Effector memory CD8-positive, alpha-beta T cell (primary cell): ENCODE measurements at places on chromosomes 16 and 17.

GRCh38 chr17:69540356-69540755 is 125.9 kb downstream of the MAP2K6 start:
- H3K36me3 ChIP-seq: peaks cover 38% of the 10 kb centered on the region
- H3K4me3 ChIP-seq: no peak overlapping the region
- H3K4me1 ChIP-seq: no peaks in the 10 kb centered on the region
- H3K27ac ChIP-seq: no peak overlapping the region

- peaks cover 48% of the 10 kb centered on the region for H3K4me1 ChIP-seq
- peaks cover 15% of the 10 kb centered on the region for H3K36me3 ChIP-seq
- peak overlapping the region; percentile 93 for H3K27ac ChIP-seq
- H3K27me3 ChIP-seq: no peaks in the 10 kb centered on the region
- peak; percentile 60 for DNase-seq
These were observed 18.7 kb upstream of the ADGRG1 start for GRCh38 chr16:57609541-57610401.

- no peak overlapping the region for H3K27ac ChIP-seq
- no peak overlapping the region for H3K4me3 ChIP-seq
- H3K36me3 ChIP-seq: peaks cover 43% of the 10 kb centered on the region
- no peaks in the 10 kb centered on the region for H3K27me3 ChIP-seq
- DNase-seq: no peak
These were observed 29.1 kb downstream of the PPM1D start for GRCh38 chr17:60629120-60629519.

GRCh38 chr16:23374721-23375510 is 72.8 kb downstream of the SCNN1B start:
- H3K4me1 ChIP-seq: no peaks in the 10 kb centered on the region
- no peak overlapping the region for H3K27ac ChIP-seq
- no peaks in the 10 kb centered on the region for H3K36me3 ChIP-seq

GRCh38 chr16:9047689-9048301 is 43.6 kb upstream of the HAPSTR1 start:
- peaks cover 8% of the 10 kb centered on the region for H3K27me3 ChIP-seq
- no peak for DNase-seq
- H3K27ac ChIP-seq: no peak overlapping the region
- H3K36me3 ChIP-seq: peaks cover 3% of the 10 kb centered on the region
- H3K4me1 ChIP-seq: peaks cover 3% of the 10 kb centered on the region

DNA sequence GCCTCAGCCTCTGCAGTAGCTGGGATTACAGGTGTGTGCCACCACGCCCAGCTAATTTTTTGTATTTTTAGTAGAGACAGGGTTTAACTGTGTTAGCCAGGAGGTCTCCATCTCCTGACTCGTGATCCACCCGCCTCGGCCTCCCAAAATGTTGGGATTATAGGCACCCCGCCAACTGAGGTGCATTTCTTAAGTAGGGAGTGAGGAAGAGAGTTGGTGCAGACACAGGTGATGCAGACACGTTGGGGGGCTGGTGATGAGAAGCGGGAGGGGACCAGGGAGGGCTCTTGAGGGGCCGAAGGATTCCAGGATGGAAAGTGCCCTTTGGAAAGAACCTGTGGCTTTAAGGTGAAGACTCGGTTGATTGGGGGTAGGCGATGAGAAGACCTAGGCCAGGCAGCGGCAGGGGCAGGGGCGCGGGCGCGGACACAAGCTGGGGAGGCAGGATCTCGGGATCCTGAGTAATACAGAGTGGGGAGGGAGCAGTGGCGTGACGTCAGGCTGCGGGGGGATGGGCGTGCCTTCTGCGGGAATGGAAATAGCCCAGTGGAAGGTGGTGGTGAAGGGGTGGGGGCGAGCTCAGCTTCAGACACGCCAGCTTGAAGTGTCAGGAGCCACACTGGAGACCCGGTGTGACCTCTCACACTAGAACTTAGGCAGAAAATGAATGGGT is 2.5 kb upstream of the ATP6V0C start:
- H3K36me3 ChIP-seq: peaks cover 35% of the 10 kb centered on the region
- H3K4me1 ChIP-seq: peaks cover 23% of the 10 kb centered on the region
- H3K27me3 ChIP-seq: no peaks in the 10 kb centered on the region
- no peak overlapping the region for H3K4me3 ChIP-seq
- H3K27ac ChIP-seq: peak overlapping the region; percentile 38
- no peak for DNase-seq

DNA sequence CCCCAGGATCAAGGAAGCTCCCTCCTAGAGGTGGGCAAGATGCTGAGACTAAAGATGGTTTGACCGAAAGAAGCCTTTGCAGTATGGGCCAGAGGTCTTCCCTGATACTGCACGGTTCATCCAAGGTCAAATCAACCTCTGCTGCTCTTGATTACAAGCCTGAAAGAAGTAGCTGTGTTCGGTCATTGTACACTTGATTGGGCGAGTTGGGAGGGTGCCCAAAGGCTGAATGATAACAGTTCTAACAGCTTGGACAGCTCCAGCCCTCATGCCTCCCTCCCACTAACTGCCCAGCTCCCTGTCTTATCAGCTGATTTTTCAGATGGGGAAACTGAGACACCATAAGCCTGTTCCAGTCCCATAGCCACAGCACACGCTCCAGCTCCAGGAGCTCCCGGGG is 42.8 kb downstream of the ABCC12 start:
- no peak overlapping the region for H3K27ac ChIP-seq
- H3K36me3 ChIP-seq: no peaks in the 10 kb centered on the region
- DNase-seq: no peak

GRCh38 chr17:73371285-73371684 is 59.5 kb upstream of the CDC42EP4 start:
- H3K27ac ChIP-seq: no peak overlapping the region
- peaks cover 36% of the 10 kb centered on the region for H3K27me3 ChIP-seq

DNA sequence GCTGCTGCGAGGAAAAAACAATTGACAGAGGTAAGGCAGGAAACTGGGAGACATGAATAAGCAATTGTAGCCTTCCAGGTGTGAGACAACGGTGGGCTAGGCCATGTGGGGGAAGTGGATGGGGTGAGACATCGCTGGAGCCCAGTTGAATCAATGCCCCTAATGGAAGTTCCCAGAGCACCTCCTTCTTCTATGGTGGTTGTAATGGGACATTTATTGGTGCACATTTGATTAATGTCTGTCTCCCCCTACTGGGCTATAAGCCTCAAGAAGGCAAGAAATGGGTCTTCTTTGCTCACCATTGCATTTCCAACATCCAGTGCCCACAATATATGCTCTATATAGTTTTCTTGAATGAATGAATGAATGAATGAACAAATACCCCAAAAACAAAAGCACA is 22.7 kb upstream of the CD300E start:
- no peaks in the 10 kb centered on the region for H3K4me1 ChIP-seq
- no peak for DNase-seq
- peaks cover 3% of the 10 kb centered on the region for H3K36me3 ChIP-seq
- no peak overlapping the region for H3K4me3 ChIP-seq
- H3K27ac ChIP-seq: no peak overlapping the region

- H3K4me1 ChIP-seq: no peaks in the 10 kb centered on the region
- H3K27ac ChIP-seq: no peak overlapping the region
- DNase-seq: no peak
- H3K4me3 ChIP-seq: no peak overlapping the region
- no peaks in the 10 kb centered on the region for H3K36me3 ChIP-seq
These were observed 182.8 kb downstream of the HS3ST3A1 start for GRCh38 chr17:13418891-13419290.

DNA sequence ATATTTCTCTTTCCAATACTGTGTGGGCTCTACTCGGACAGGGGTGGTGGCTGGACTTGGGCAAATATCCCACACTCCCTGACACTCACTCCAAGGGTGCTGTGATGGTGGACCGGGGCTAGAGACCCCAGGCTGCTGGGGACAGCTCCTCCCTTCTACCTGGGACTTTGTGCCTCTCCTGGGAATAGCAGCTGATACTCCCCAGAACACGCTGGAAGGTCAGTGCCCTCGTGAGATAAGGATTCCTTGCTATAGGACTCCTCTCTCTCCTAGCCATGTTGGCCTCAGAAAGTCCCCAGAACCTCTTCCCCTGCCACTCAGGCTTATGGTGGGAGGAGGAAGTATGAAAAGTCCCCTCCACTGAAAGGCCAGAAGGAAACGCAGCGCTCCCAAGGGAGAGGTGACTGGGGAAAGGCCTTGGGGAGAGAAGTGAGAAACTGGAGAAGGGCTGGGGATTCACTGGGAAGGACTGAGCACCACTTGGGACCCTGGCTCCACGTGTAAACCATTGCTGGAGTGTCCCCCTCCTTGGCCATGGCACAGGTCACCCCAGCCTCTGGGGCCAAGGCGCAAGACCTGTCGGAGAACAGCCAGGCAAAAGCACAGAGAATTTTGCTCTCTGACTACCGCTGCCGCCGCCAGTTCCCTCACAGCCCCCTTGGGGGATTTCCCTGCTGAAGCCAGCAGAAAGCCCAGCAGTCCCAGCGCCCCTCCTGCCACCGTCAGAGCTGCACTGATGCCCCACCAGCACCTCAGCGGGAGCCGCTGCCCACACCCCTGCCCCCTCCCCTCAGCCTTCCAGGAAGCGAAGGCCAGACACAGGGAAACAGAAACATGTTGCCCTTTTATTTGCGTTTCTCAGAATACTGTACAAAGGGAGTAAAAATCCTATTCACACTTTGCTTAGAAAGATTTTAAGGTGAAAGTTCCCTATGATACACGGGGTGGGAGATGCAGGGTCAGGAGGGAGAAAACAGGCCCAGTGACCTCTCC is 2.1 kb upstream of the GSDMB start:
- no peak for DNase-seq
- peaks cover 52% of the 10 kb centered on the region for H3K4me1 ChIP-seq
- H3K27me3 ChIP-seq: no peaks in the 10 kb centered on the region
- peak overlapping the region; percentile 26 for H3K4me3 ChIP-seq
- H3K36me3 ChIP-seq: peaks cover 51% of the 10 kb centered on the region

DNA sequence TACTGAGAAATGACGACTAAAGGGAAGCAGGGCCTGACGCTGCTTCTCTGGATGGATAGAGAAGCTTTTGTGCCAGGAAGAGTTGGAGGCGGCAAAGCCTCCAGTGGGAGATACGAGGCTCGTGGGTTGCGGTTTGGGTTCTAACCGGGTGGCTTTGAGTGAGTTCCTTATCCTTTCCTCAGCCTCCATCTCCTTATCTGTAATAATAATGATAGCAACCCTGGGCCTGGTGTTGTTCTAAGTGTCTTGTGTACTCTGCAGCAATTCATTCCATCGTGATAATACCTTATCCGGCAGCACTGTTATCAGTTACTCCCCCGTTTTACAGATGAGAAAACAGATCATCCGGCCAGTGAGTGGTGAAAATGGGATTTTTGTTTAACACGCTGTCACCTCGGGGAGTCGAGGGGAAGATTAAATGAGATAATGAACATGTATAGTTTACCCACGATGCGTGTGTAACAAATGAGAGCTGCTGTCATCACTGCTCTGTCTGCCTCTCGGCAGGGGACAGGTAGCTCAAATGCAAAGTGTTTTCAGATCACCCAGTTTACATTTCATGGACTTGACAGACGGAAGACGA is 52.0 kb upstream of the LHX1 start:
- no peak overlapping the region for H3K27ac ChIP-seq
- H3K4me3 ChIP-seq: no peak overlapping the region
- H3K4me1 ChIP-seq: no peaks in the 10 kb centered on the region
- H3K36me3 ChIP-seq: no peaks in the 10 kb centered on the region
- H3K27me3 ChIP-seq: peaks cover 18% of the 10 kb centered on the region

GRCh38 chr17:16304830-16305229 is 48.4 kb downstream of the CENPV start:
- no peaks in the 10 kb centered on the region for H3K27me3 ChIP-seq
- DNase-seq: no peak
- H3K27ac ChIP-seq: no peak overlapping the region
- H3K36me3 ChIP-seq: peaks cover 22% of the 10 kb centered on the region
- H3K4me1 ChIP-seq: no peaks in the 10 kb centered on the region

- H3K27ac ChIP-seq: peak overlapping the region; percentile 98
- peak overlapping the region; percentile 97 for H3K4me3 ChIP-seq
- peaks cover 37% of the 10 kb centered on the region for H3K36me3 ChIP-seq
- H3K27me3 ChIP-seq: no peaks in the 10 kb centered on the region
- DNase-seq: no peak
- H3K4me1 ChIP-seq: peaks cover 74% of the 10 kb centered on the region
These were observed 847 bp downstream of the CKLF start for GRCh38 chr16:66553223-66553622.

GRCh38 chr17:47225436-47225858 is 16.3 kb downstream of the MYL4 start:
- no peak overlapping the region for H3K4me3 ChIP-seq
- H3K27me3 ChIP-seq: no peaks in the 10 kb centered on the region
- no peak for DNase-seq
- peaks cover 20% of the 10 kb centered on the region for H3K4me1 ChIP-seq
- no peak overlapping the region for H3K27ac ChIP-seq
- H3K36me3 ChIP-seq: peaks cover 2% of the 10 kb centered on the region

DNA sequence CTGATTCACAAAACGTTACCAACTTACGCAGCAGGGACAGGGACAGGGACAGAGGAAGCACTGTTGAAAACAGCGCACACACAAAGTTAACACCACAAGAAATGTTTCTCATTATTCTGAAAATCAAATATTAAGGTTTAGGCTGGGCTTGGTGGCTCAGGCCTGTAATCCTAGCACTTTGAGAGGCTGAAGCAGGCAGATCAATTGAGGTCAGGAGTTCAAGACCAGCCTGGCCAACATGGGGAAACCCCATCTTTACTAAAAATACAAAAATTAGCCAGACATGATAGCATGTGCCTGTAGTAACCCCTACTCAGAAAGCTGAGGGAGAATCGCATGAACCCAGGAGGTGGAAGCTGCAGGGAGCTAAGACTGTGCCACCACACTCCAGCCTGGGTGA is 4.2 kb downstream of the CYTH1 start:
- peaks cover 82% of the 10 kb centered on the region for H3K36me3 ChIP-seq
- H3K4me3 ChIP-seq: peak overlapping the region; percentile 93
- no peaks in the 10 kb centered on the region for H3K27me3 ChIP-seq
- H3K4me1 ChIP-seq: peaks cover 40% of the 10 kb centered on the region
- DNase-seq: no peak

DNA sequence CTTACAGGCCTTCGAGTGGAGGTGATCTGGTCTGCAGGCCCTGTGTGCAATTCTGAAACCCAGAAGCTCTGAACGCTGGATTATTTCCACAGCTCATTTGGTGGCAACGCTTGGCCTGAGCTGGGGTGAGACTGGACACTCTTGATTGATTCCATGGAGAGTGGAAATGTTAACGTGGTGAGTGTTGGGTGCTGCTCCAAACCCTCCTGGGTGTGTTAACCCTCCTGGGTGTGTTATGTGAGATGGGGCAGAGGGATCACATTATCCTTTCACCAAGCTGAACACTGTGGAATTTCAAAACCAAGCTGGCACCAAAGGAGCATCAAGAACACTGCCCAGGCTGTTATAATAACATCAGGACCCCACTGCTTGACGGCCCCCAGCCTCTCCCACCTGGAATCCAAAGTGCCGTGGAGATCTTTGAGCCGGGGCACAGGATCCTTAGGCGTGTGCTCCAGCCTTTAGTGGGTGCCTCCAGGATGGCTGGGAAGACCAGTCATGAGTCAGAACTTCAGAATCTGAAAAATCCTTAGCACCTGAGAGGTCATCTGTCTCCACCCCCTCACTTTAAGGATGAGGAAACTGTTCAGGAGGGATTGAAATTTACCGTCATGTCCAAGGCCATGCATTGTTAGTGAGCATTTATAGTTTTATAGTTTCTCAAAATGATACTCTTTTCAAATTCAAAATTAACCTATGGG is 75.0 kb downstream of the RPTOR start:
- DNase-seq: no peak
- H3K36me3 ChIP-seq: peaks cover 3% of the 10 kb centered on the region
- H3K4me3 ChIP-seq: no peak overlapping the region
- H3K4me1 ChIP-seq: peaks cover 22% of the 10 kb centered on the region
- no peak overlapping the region for H3K27ac ChIP-seq
